Vagina (tissue), 2 donors: ENCODE measurements at places on chromosomes 3 and 15. TPM values are rescaled to one million over a fixed set of nuclear protein-coding genes. Genes with fewer than 3 reads are reported as not detected.

- no peaks in the 10 kb centered on the region for H3K36me3 ChIP-seq
- H3K27ac ChIP-seq = no peak overlapping the region
- DNase-seq = no peak
- H3K27me3 ChIP-seq = no peaks in the 10 kb centered on the region
- no peaks in the 10 kb centered on the region for H3K4me1 ChIP-seq
Observed at GRCh38 chr15:29324746-29325145, 55.1 kb upstream of the NSMCE3 start.

GRCh38 chr3:117263745-117264144 lies 554.2 kb downstream of the TUSC7 start:
- no peak for DNase-seq
- no peak overlapping the region for H3K27ac ChIP-seq
- H3K4me1 ChIP-seq = no peaks in the 10 kb centered on the region
- H3K36me3 ChIP-seq = no peaks in the 10 kb centered on the region

DNA sequence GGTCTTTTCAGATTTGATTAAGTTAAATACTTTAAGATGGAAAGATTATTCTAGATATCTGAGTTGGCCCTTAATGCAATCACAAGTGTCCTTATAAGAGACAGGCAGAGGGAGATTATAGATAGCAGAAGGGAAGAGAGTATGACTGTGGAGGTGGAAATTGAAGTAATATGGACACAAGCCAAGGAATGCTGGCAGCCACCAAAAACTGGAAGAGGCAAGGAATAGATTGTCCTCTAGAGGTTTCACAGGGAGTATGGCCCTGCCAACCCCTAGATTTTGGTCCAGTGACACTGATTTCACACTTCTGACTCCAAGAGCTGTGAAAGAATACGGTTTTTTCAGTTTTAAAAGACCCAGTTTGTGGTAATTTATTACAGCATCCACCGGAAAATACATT lies 1498.7 kb upstream of the CADM2 start:
- H3K27me3 ChIP-seq = no peaks in the 10 kb centered on the region
- H3K36me3 ChIP-seq = no peaks in the 10 kb centered on the region
- H3K27ac ChIP-seq = no peak overlapping the region
- no peak for DNase-seq
- no peaks in the 10 kb centered on the region for H3K4me1 ChIP-seq

- no peak within 1 kb of the TSS for H3K27ac ChIP-seq
- no peaks in the 10 kb centered on the region for H3K27me3 ChIP-seq
- DNase-seq = no peak
- H3K4me3 ChIP-seq = peak within 1 kb of the TSS; percentile 46
Observed at GRCh38 chr3:119034256-119035013, at the start of gene IGSF11. IGSF11 (minus strand) TSS chr3:119034846; CDS start chr3:119034582, 264 bp downstream.

DNA sequence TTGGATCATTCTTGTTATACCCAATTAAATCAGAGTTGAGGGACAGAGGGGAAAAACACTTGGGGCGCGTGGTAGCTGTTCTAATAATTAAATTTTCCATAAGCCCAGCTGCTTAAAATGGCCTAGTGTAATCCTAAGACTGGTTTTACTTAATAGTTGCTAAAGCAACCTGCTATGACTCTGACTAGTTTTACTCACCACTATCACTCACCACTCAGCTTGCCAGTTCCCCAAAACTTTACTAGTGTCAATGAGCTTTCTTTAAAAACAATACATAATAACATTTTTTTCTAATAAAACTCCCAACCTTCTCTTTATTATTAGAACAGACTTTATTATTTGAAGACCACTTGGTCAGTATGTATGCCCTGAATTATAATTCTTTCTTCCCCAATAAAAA lies 49.6 kb downstream of the ECT2 start:
- no peak overlapping the region for H3K27ac ChIP-seq
- no peaks in the 10 kb centered on the region for H3K27me3 ChIP-seq
- no peak overlapping the region for H3K4me3 ChIP-seq
- DNase-seq = no peak

- no peaks in the 10 kb centered on the region for H3K27me3 ChIP-seq
- no peak overlapping the region for H3K27ac ChIP-seq
- DNase-seq = no peak
- H3K36me3 ChIP-seq = no peaks in the 10 kb centered on the region
- no peak overlapping the region for H3K4me3 ChIP-seq
Observed at GRCh38 chr3:59609657-59610348, 560.0 kb upstream of the CFAP20DC start.

DNA sequence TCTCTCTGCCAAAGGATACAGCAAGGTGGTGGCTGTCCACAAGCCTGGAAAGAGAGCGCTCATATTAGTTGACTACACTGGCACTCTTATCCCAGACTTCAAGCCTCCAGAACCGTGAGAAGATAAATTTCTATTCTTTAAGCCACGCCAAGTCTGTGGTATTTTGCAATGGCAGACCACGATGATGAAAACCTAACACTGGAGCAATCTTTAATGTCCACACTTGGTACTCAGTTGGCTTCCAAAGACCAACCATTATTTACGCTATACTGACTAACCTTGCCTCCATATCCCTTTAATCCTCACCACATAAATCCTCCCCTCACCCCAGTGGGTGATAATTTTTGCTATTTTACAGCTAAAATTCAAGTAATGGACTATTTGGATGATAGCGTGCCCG lies 16.9 kb upstream of the LACTB start:
- H3K4me1 ChIP-seq = no peaks in the 10 kb centered on the region
- no peaks in the 10 kb centered on the region for H3K36me3 ChIP-seq
- H3K27me3 ChIP-seq = no peaks in the 10 kb centered on the region
- DNase-seq = no peak
- no peak overlapping the region for H3K4me3 ChIP-seq
- H3K27ac ChIP-seq = no peak overlapping the region

- H3K4me3 ChIP-seq = peak overlapping the region; percentile 85
- peak overlapping the region; percentile 88 for H3K27ac ChIP-seq
- no peaks in the 10 kb centered on the region for H3K36me3 ChIP-seq
- DNase-seq = no peak
- H3K4me1 ChIP-seq = peaks cover 15% of the 10 kb centered on the region
Observed at GRCh38 chr3:23202203-23202920, 765 bp upstream of the UBE2E2 start.

DNA sequence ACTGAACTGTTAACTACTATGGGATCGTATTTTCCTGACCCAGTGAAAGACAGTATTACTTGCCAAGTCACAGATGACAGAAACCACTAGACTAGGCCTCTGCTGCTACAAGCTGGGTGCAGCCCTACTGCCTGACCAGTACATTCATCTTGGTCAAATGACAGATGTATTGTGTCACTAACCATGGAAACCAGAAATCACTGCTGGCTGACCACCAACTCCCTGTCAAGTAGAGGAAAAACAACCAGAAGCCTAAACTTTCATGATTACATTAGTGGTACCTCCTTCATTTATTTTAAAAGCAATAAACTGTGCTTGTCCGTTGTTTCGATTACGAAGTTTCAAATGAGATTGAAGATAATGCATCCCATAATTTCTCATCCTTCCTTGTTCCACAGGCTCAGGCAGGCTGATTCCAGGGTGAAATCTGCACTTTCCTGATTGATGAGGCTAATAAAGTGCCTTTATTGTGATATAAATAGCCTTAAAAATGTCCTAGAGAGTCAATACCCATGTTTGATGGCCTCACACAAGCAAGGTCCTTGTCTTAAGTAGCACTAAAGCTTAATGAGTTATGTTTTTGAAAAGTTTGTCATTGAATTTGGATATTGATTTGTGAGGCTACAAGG lies 309.7 kb downstream of the LSAMP start:
- peak; percentile 87 for DNase-seq
- no peak overlapping the region for H3K4me3 ChIP-seq
- H3K27ac ChIP-seq = no peak overlapping the region
- H3K27me3 ChIP-seq = no peaks in the 10 kb centered on the region
- H3K36me3 ChIP-seq = no peaks in the 10 kb centered on the region

GRCh38 chr3:71177375-71177774 lies 406.2 kb downstream of the FOXP1 start:
- H3K27ac ChIP-seq = no peak overlapping the region
- H3K4me3 ChIP-seq = no peak overlapping the region
- DNase-seq = no peak
- peaks cover 7% of the 10 kb centered on the region for H3K4me1 ChIP-seq
- no peaks in the 10 kb centered on the region for H3K27me3 ChIP-seq

- peaks cover 28% of the 10 kb centered on the region for H3K4me1 ChIP-seq
- no peak for DNase-seq
- H3K4me3 ChIP-seq = no peak overlapping the region
- H3K27ac ChIP-seq = peak overlapping the region; percentile 86
- H3K27me3 ChIP-seq = no peaks in the 10 kb centered on the region
Observed at GRCh38 chr3:189132231-189132671, 39.5 kb upstream of the TPRG1 start.

Gene AP3B2
- 3.7 TPM for total RNA-seq

Gene ZNF660
- 0.98 TPM for total RNA-seq

Gene SLC51B
- not detected for total RNA-seq

Gene CFAP20DC
- total RNA-seq = 5.4 TPM

Gene FRMD5
- total RNA-seq = 0.49 TPM

Gene C15orf62
- 2.9 TPM for total RNA-seq

Gene P2RY14
- 0.49 TPM for total RNA-seq

Gene GPR87
- 12.3 TPM for total RNA-seq
